ENCODE measurements at places on chromosomes 12 and 14.

DNA sequence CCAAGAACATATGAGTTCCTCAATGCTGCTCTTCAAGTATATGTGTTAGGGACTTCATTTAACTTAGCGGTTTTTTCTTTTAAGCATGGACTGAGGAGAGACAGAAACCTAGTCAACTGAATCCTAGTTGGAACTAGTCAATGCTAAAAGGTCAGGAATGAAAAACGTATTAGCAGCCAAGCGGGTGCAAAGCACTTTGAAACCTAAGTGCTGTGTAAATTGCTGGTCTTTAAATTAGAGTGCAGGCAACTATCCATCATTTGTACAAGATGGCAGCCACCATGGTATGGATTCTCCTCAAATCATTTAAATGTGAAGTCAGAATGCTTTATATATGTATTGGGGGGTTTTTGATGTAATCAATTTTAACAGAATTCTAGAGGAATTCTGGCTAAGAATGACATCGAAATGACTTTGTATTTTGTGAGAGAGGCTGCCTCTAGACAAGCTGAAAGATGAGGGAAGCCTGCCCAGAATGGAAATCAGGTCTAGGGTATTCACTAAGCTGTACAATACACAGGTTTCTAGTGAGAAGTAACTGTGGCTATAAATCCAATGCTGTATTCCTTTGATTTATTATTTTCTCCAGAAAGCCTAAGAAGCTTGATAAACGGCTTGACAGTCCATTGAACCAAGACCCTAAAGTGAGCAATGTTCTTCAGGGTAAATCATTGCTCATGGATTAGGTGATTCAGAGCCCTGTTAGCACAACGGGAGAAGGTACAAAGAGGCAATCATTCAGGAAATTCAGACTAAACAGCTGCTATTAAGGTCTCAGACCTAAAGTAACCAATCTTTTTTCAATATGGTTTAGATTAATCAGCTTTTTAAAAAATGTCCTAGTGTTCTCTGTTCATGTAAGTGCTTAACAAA lies 198.8 kb downstream of the ANO2 start:
- DNase-seq = no peak

GRCh38 chr12:3491938-3492792 lies 1.2 kb downstream of the PRMT8 start:
- no peak for DNase-seq

DNA sequence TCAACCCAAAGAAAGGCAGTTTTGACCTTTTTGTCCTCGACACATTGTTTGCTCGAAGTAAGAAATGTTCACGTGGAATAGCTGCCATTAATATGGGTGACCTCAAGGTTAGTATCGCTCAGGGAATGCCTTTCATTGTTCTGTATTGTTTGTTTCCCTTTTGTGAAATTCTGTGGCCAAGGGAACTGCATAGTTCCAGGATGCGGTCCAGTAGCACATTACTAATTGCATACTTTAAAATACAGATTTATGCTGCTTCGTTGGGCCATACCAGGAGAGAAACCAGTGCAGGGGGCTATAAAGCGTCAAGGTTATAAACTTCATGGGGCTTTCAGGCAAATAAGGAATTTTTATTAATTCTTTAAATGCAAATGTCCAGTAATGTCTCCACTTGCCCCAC lies 73.3 kb upstream of the USP44 start:
- no peak for DNase-seq

GRCh38 chr12:114397978-114398881 lies 7.7 kb downstream of the TBX5 start:
- DNase-seq = no peak

- no peak for DNase-seq
These were observed 101.9 kb downstream of the SETD3 start for GRCh38 chr14:99378782-99379214.

DNA sequence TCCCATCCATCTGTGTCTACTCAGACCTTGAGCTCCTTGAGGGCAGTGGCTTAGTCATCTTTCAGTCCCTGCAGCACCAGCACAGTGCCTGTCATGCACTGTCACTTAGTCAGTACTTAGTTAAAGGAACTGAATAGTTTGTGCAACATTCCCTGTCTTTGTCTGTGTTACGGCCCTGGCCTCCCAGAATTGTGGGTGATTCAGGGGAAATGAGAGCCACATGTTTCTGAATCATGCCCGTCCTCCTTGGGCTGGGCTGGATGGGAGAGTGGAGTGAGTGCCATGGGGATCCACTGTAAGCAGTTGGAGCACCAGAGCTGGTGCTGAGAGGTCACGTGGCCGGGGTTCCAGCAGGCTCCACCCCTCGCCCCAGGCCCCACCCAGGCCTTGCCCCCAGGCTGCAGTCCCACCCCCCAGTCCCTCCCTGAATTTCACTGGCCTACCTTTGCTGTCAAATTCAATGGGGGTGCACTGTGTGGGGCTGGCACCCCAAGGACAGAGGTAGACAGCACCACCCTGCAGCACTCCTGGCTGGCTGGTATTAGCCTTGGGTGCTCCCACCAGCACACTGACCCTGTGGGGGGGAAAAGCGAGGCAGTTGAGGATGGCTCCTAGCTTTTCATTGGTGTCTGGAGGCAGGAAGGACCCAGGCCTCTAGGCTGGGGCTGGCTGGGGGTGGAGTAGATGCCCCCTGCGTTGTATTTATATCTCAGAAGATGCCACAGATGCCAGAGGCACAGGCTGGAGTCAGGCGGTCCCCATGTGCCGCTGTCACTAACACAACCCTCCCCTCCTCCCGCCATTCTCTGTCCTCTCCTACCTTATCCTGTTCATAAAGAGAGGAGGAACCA lies 7.5 kb downstream of the ITGA5 start:
- DNase-seq = no peak

DNA sequence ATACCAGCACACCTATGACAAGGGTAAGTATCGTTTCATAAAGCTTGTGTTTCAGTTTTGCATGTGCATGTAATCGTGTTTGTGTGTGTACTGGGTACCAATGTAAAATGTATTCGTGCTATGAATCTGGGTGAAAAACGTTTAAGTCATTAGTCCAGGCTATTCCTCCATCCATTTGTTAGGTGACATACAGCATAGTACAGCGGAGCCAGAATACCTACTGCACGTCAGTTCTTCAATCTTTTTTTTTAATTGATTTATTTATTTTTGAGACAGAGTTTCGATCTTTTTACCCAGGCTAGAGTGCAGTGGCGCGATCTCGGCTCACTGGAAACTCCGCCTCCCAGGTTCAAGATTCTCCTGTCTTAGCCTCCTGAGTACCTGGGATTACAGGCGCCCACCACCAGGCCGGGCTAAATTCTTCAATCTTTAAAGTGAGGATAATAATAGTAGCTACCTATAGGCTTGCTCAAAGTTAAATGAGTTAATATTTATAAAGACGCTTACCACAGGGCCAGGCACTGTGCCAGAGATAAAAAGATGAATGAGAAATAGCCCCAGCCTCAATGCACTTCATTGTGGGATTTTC lies 661 bp upstream of the RPS26 start:
- DNase-seq = no peak

- DNase-seq = no peak
These were observed 59.4 kb upstream of the FICD start for GRCh38 chr12:108455706-108456105.

DNA sequence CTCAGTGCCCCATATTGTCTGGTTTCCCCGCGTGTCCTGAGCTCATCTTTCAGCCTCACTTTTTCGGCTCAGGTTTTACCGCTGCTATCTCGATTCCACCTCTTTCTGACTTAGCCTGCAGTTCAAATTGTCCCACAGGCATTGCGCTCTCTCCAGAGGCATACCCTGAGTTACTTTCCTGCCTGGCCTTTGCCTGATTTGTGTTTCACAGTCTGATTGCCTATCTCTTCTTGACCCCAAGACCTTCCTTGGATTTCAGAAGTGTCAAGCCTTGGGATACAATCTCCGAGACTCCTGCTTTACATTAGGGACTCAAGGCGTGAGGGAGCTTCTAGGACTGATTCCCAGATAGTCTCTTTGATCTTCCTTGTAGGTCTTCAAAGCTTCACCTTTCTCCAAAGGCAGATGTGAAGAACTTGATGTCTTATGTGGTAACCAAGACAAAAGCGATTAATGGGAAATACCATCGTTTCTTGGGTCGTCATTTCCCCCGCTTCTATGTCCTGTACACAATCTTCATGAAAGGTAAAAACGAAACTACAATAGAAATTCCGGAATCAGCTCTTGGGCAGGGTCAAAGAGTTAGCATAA lies 629 bp downstream of the LETMD1 start:
- DNase-seq = no peak

GRCh38 chr12:54006559-54007220 lies 2.1 kb upstream of the HOXC8 start:
- no peak for DNase-seq

DNA sequence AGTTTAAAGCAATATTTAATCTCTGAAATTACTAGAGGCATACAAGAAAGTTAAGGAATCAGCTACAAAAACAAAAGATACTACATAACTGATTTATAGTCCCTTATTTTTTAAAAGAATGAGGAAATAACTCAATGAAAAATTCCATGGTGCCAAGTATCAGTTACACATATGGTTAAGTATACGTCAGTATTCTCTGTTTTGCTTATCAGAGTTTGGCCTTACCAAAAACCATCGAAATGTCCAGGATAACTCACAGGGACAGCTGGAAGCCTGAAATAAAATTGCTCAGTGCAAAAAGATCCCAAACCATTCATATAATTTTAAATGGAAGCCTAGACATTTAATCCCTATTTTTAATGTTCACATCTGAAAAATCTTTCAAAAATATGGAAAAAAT lies 3.6 kb downstream of the CFL2 start:
- no peak for DNase-seq

DNA sequence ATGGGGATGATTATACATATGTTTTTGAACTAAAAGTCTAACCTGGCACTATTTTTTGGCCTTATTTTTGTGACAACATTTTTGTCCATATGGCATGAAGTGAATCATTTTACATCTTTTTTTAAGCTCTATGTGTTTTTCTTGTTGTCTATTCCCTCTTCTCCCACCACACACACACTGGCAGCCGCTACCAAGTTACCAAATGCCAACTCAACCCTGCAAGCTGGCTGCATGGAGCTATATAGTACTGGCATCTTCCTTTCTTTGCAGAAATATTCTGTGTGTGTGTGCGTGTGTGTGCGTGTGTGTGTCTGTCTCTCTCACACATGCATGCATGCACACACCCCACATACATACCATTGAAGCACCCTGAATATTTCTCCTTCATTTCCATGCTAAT lies 278.9 kb upstream of the SOX5 start:
- no peak for DNase-seq

DNA sequence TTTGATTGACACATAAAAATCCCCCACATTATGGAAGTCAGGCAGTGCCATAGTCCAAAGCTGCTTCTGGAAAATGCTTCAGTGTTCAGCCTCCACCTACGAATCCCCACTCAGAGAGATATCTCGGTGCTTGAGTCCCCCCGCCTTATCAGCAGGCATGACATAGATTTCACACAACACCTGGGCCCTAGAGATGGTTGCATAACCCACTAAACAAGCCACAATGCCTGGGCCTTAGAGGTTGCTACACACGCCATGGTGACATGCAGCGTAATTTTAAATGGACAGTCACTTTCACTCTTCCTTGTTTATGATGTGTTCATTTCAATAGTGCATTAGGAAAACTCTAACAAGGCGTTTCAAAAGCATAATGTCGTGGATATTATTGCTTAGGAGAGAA lies 38.0 kb downstream of the CCDC60 start:
- DNase-seq = no peak

Measured in DMS 273 treated with DMSO at 0.1 percent for 48 hours (cell line).